ENCODE measurements at places on chromosomes 7 and 10.
A peak's percentile ranks its signal among the peaks of the same experiment; 100 is the strongest.

- DNase-seq: no peak
Measured at GRCh38 chr7:90424720-90425119, 21.5 kb downstream of the CLDN12 start.

GRCh38 chr7:77579797-77580196 is 42.7 kb downstream of the PTPN12 start:
- no peak for DNase-seq

DNA sequence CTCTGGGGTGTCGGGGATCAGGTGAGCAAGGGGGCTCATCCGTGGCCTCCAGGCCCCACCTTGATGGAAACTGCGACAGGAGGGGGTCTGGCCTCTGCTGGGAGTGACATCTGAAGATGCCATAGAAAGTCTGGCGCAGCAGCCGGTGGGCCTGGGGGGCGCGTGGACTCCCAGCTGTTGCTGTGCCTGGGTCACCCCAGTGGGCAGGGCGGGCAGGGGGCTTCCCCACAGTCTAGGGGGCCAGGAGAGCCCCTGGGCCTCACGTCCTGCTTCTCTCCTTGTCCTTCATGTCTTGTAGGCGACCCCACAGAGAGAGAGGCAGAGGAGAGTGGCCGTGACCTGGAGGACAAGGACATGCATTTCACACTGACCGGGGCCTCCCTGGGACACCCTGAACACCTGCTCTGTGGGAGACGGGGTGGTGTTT is 450.5 kb downstream of the DNAJB6 start:
- no peak for DNase-seq

GRCh38 chr10:113987805-113988204 is 55.9 kb upstream of the ADRB1 start:
- DNase-seq: no peak

DNA sequence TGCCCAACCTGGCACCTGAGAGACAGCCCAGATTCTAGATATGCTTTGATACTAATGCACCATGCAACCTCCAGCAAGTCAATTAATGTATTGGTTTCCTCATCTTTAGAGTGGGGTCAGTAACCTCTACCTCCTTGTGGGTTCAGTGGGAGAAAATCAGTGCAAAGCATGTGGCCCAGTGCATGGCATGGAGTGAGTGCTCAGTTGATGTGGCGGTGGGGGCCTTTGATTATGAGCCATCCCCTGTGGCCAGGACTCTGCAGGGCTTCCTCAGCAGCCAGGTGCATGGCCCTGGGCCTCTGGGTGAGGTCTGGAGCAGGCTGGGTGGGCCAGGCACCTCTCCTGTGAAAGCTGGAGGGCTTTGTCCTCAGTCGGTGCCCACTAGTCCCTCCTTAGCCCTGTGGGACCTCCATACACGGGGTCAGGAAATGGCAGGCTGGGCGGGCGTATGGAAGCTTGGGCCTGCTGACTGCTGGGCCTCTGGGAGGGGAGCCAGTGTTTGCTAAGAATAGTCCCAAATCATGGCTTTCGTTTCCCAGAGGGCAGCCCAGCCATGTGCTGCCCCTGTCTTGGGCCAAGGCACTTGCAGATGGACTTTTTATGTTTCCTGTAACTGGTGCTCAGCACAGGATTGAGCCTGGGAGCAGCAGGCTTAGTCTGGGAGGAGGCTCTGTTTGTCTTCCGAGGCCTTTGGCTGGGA is 3.4 kb downstream of the PALD1 start:
- DNase-seq: peak; percentile 84

GRCh38 chr7:115674467-115675024 is 356.0 kb downstream of the TFEC start:
- no peak for DNase-seq

DNA sequence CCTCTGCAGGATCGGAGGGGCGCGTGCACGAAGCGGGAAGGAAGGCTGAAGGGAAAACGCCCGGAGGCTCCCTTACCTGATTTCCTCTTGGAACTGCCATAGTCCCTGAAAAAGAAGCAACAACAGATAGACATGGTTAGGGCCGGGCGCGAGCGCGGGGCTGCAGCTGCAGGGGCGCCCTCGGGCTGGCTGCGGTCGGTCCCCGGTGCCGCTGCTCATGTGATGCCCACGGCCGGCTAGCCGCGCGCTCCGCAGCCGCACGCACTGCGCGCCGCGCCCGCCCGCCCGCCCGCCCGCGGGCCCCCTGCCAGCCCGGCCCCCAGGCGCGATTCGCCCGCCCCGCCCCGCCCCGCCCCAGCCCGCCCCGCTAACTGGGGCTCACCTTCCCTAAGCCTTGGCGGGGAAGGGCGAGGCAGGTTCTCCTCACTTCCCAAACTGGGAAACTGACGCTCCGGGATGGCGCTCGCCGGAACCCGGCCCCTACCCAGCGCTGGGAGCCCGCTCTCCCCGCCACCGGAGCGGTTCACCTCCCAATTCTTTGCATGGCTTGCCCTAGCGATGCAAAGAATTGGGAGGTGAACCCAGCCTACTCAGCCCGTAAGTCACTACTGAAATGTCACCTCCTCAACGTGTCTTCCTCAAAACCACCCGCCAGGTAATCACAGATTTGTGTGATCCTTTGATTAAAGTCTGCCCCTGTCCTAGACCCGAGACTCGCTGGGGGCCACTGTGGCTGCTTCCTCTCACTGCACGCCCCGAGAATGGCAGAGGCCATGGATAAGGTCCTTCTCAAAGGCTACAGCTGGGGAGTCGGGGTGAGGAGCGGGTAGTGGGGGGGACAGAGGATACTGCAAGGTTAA is 162.2 kb downstream of the SH3PXD2A start:
- peak; percentile 59 for DNase-seq

DNA sequence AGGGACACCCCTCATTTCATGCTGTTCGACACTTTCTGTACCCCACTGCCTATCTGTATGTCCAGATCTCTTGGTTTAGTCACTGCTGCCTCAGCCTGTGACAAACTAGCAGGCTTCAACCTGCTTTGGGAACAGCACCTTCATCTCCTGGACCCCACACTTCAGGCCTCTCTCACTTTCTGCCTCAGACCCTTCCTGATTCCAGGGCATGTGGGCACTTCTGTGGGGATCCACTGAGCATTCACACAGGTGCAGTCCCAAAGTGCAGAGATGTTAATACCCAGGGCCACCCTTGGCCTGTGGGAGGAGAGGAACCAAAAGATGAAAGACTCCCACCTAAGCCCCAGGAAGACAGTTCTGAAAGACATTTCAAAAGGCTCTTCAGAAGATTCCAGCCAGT is 29.4 kb upstream of the C10orf71 start:
- no peak for DNase-seq

DNA sequence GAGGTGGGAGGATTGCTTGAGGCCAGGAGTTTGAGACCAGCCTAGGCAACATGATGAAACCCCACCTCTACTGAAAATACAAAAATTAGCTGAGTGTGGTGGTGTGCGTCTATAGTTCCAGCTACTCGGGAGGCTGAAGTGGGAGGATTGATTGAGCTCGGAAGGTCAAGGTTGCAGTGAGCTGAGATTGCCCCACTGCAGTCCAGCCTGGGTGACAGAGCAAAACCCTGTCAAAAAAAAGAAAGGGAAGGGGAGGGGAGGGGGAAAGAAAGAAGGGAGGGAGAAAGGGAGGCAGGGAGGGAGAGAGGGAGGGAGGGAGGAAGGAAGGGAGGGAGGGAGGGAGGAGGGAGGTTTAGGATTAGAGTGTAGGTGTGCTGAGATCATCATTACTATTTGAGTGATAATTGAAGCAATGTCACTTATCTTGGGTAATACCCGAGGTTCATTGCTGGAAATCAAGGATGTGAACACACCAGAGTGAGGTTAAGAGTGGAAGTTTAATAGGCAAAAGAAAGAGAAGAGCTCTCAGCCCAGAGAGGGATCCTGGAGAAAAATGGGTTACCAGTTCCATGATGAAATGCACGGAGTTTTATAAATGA is 27.6 kb downstream of the VCL start:
- DNase-seq: no peak

- no peak for DNase-seq
Measured at GRCh38 chr10:91552274-91553095, 80.4 kb downstream of the PPP1R3C start.

DNA sequence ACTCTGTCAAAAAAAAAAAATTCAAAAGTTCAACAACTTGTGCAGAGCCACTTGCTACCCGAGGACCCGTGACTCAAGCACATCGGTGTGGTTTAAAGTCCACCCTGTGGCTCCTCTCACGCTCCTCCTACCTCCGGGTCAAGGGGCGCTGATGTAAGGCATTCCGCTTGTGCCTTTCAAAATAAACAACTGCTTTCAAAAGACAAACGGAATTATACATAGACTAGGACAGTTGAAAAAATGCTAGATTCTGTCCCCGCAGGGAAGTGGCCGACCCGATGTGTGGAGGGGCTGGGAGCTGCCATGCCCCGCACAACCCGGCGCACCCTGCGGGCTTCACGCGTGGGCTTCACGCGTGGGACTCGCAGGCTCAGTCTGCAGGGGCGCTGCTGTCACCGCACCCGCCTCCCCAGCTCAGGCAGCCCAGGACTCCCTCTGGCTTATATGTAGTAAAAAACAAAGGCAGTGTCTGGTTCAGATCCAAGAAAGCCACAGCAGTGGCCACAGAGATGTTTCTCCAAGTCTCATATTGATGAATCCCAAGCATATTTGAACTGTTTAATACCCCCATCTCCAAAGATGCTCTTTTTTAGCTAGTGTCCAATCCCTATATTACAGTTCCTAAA is 239.7 kb upstream of the INHBA start:
- no peak for DNase-seq

DNA sequence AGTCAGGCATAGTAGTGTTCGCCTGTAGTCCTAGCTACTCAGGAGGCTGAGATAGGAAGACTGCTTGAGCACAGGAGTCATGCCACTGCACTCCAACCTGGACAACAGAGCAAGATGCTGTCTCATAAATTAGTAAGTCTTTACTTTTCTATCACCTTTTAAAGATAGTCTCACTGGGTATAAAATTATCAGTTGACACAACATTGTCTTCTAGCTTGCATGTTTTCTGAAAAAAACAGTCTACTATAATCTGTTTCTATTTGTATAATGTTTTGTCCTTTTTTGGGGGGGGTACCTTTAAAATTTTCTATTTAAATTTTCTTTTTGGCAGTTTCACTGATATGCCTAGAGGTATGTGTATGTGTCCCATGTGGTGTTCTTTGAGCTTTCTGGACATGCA is 39.6 kb downstream of the COPG2 start:
- DNase-seq: no peak

- DNase-seq: no peak
Measured at GRCh38 chr7:133349101-133349500, 96.2 kb downstream of the EXOC4 start.

- no peak for DNase-seq
Measured at GRCh38 chr7:142001163-142001874, 5.6 kb downstream of the MGAM start.

DNA sequence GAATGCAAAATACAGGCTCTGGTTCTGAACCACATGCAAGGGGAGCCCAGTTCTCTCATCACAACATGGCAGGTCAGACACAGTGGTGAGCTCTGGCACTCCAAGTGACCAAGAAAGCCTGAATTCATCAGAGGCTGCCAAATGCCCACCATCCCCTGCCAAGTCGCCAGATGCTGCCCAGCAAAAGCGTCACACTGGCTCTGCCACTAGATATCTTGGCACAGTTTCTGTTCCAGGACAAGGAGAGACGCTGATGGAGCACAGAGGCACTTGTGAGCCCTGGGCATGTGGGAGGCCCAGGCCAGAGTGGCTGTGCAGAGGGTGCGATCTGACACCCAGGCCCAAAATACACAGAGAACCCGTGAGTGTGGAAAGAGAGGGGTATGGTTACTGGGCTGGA is 57.8 kb downstream of the GAD2 start:
- DNase-seq: no peak

- no peak for DNase-seq
Measured at GRCh38 chr10:116715341-116715740, 27.0 kb downstream of the HSPA12A start.

DNA sequence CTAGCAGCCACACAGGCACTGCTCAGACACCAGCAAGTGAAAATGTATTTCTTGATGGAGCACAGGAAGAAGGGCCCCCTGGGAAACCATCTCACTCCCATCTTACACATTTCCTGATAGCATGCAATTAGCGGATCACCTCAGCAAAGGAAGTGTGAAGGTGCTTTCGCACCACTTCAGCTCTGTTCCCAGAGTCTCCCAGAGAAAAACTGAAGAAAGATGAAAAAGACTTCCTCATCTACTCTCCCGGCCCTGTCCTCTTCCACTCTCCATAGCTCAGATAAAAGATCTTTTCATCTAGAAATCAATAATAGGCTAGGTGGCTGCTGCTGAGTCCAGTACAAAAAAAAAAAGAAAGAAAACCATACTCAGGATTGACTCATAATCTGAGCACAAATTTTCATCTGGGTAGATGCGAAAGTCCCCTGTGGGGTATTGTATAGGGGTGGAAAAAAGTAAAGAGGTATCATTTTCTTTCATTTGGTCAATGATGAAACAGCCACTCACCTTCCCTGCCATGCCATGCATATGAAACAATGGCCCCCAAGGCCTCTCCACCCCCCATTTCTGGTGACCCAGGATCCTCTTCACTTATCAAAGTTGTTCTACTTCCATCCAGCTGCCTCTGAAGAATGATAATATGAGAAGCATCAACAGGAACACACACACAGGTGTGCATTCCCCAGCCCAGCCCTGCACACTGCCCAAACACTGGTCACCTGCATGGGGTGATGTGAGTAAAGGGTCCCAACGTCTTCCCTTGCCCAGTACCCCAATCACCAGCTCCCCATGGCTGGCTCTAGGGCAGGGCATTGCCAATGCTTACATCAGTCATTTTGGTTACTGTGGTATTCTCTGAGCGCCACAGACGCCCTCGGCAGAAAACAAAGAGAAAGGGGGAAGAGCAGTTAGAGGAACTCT is 48.8 kb upstream of the DGKI start:
- no peak for DNase-seq

DNA sequence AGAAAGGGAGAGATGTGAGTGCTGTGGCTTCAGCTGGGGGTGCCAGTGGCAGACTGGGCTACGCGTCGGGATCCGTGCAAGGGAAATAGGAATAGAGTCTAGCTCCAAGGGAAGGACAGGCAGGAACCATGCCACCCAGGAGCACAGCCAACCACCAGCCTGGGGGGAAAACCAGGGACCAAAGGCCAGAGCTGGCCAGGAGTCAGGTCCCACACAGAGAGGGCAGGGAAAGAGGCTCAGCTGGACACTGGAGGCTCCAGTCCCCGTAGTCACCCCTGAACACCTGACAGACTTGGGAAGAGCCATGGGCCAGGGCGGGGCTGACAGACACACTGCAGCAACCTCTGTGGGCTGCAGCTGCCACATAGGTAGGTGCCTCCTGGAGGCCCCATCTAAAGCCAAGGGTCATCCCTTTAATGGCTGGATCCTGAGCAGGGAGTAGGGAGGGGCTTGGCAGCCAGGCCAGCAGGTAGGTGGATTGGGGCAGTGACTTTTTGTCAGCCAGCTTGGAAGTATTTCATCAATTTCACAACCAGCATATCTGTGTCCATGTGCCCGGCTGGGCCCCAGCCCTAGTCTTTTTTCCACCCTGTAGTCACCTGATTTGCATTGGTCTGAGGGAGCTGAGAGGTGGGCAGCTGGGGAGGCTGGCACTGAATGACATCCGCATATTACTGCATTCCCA is 163.2 kb downstream of the SH2D4B start:
- DNase-seq: no peak

GRCh38 chr10:114605155-114605797 is 52.8 kb downstream of the ABLIM1 start:
- DNase-seq: no peak

- DNase-seq: no peak
Measured at GRCh38 chr10:48498940-48499510, 105.8 kb downstream of the ARHGAP22 start.

- DNase-seq: no peak
Measured at GRCh38 chr7:120898715-120899499, 41.0 kb upstream of the TSPAN12 start.

- no peak for DNase-seq
Measured at GRCh38 chr7:92276460-92276864, 30.7 kb downstream of the ANKIB1 start.

Data from femur (tissue), 1 donor.